GM23338 (cell line): ENCODE measurements at places on chromosomes 6 and 20.

GRCh38 chr6:157014871-157015270, 237.7 kb downstream of the ARID1B start:
- DNase-seq: no peak
- no peaks in the 10 kb centered on the region for H3K36me3 ChIP-seq
- H3K4me1 ChIP-seq: peaks cover 38% of the 10 kb centered on the region
- H3K4me3 ChIP-seq: no peak overlapping the region

DNA sequence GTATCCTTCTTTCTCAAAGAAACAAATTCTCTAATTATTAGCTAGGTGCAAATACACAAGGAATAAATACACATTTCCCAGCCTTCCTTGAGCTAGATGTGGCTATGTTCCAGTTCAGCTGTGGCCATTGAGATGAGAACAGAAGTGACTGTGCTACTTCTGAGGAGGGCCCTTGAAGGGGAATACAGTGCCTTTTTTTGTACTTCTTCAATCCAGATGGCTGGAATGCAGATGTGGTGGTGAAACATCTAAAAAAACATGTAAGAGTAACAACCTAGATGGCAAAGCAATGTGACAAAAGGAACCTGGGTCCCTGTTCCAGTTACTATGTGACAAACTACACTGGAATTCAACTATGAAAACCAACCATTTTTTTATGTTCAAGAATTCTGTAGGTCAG, 115.4 kb upstream of the DST start:
- H3K4me1 ChIP-seq: peaks cover 76% of the 10 kb centered on the region
- DNase-seq: no peak
- H3K36me3 ChIP-seq: no peaks in the 10 kb centered on the region
- H3K27me3 ChIP-seq: no peaks in the 10 kb centered on the region

- H3K4me3 ChIP-seq: peak within 1 kb of the TSS; percentile 74
- peak; percentile 91 for DNase-seq
- no peaks in the 10 kb centered on the region for H3K27me3 ChIP-seq
- H3K4me1 ChIP-seq: peaks cover 17% of the 10 kb centered on the region; the same call in 1 of the 2 replicates
Measured at GRCh38 chr20:33731693-33732165, at the start of gene ZNF341. TSS of gene ZNF341 (plus strand) at chr20:33731996. CDS start at chr20:33732022, 26 bp downstream.

DNA sequence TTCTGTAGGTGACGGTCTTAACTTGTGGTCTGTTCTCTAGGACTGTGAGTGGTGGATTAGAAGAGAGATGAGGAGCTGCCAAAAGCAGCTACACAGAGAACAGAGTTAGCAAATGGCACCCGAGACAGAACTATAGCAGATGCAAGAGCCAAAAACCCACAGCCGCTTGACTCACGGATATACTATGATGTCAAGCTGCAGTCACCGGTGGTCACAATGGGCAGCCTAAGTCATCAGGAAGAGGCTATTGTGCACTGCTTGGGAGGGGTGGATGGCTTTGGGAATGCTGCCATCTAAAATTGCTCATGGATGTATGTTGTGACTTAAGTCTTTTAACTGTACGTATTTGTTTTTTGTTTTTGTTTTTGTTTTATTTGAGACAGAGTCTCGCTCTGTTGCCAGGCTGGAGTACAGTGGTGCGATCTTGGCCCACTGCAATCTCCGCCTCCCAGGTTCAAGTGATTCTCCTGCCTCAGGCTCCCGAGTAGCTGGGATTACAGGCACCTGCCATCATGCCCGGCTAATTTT, at the start of gene GTSF1L:
Gene GTSF1L, minus strand, starts transcription at position 192 of the 528 bp plus-strand sequence. CDS start 308 bp downstream, outside the sequence.
- no peak within 1 kb of the TSS for H3K4me3 ChIP-seq
- no peak within 1 kb of the TSS for H3K27ac ChIP-seq
- no peaks in the 10 kb centered on the region for H3K27me3 ChIP-seq

- peaks cover 41% of the 10 kb centered on the region for H3K4me1 ChIP-seq
- H3K4me3 ChIP-seq: no peak overlapping the region
- H3K36me3 ChIP-seq: no peaks in the 10 kb centered on the region
- no peak for DNase-seq
- H3K27ac ChIP-seq: no peak overlapping the region
Measured at GRCh38 chr6:1612974-1613306, 3.2 kb downstream of the FOXC1 start.

DNA sequence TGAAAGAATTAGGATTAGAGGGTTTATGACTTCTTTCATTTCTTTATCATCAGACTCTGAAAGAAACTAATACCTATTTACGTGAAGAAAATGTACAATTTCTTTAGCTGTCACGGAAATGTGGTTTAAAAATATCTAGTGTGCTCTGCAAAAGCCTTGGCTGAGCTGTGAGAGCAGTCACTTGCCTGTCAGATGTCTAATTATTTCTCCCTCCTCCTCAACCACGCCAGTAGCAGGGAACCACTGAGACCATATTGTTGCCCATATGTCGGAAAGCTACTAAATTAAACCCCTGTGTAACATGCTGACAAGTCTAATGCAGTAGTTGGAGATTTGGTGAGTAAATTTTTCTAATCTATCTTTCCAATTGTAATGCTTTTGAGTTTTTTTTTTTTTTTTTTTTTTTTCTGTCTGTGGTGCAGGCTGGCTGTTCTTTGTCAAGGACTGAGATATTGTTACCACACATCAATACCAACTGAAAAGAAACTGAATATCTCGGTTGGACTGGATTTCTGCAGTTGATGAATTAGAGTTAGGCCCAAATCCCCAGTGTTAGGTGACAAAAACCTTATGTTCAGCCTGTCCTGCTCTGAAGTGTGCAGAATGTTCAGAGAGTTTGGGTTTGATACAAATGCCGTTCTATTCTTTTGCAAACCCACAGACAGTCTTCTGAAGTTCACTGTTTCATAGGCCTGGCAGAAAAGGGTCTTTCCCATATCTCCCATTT, 302.9 kb upstream of the SYNCRIP start:
- DNase-seq: no peak
- no peaks in the 10 kb centered on the region for H3K27me3 ChIP-seq
- H3K4me3 ChIP-seq: no peak overlapping the region
- H3K4me1 ChIP-seq: no peaks in the 10 kb centered on the region
- H3K27ac ChIP-seq: no peak overlapping the region
- H3K36me3 ChIP-seq: no peaks in the 10 kb centered on the region

DNA sequence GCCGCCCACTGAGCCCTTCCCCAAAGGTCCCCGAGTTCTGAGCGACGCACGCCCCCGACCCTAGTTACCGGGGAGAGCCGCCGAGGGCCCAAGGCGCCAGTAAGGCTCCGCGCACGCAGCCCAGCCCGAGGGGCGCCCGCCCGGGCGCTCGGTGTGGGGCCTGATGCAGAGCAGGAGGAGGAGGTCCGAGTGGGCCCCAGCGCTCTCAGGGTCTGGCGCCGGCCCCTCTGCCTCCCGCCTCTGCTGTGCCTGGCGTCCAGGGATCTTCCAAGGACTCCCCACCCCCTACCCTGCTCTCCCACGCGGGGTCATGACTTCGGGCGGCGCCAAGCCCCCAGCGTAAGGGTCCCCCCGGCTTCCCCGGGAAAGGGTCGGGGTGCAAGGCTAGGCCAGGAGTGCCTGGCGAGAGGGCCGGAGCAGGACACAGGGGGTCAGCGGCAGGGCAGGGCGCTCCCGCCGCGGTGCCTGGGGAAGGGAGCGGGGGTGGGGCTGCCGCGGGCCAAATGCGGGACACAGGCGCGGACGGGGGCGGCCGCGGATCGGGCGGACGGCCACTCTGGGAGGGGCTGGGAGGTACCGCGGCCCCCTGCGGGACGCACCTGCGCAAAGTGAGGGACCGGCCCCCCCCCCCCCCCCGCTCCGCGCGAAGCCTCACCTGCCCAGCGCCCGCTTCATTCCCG, 637 bp downstream of the ABHD12 start:
- peak; percentile 61 for DNase-seq
- H3K4me3 ChIP-seq: peak overlapping the region; percentile 52
- H3K4me1 ChIP-seq: peaks cover 11% of the 10 kb centered on the region
- H3K36me3 ChIP-seq: no peaks in the 10 kb centered on the region
- no peak overlapping the region for H3K27ac ChIP-seq

GRCh38 chr6:5676701-5677100, 330.0 kb downstream of the NRN1 start:
- H3K27me3 ChIP-seq: no peaks in the 10 kb centered on the region
- H3K27ac ChIP-seq: no peak overlapping the region
- no peak overlapping the region for H3K4me3 ChIP-seq
- H3K4me1 ChIP-seq: peaks cover 21% of the 10 kb centered on the region

GRCh38 chr6:165769884-165770283, 106.8 kb upstream of the PDE10A start:
- H3K36me3 ChIP-seq: no peaks in the 10 kb centered on the region
- H3K4me3 ChIP-seq: no peak overlapping the region
- H3K27ac ChIP-seq: no peak overlapping the region

DNA sequence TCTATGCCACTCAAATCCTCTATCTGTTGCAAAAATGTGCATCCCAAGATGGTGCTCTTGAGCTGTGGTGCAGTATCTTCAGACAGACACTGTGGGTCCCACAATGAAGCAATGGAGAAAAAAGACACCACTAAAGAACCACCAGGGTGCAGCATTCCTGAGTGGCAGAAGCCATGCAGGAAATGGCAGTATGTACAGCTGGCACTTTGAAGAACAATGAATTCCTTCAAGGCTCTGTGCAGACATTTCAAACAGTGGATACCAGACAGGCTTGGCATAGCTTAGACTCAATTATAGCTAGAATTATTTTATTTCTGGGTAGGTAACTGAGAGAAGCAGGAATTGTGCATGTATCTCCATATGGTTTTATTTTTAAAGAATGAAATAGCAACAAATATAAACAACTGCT, 24.0 kb upstream of the HDAC2 start:
- H3K27me3 ChIP-seq: no peaks in the 10 kb centered on the region
- no peak overlapping the region for H3K27ac ChIP-seq
- DNase-seq: peak; percentile 81
- H3K36me3 ChIP-seq: no peaks in the 10 kb centered on the region

GRCh38 chr20:35831029-35831428, 59.2 kb downstream of the PHF20 start:
- H3K27me3 ChIP-seq: no peaks in the 10 kb centered on the region
- H3K27ac ChIP-seq: no peak overlapping the region
- DNase-seq: no peak
- peaks cover 10% of the 10 kb centered on the region; the same call in 1 of the 2 replicates for H3K36me3 ChIP-seq
- no peak overlapping the region for H3K4me3 ChIP-seq

DNA sequence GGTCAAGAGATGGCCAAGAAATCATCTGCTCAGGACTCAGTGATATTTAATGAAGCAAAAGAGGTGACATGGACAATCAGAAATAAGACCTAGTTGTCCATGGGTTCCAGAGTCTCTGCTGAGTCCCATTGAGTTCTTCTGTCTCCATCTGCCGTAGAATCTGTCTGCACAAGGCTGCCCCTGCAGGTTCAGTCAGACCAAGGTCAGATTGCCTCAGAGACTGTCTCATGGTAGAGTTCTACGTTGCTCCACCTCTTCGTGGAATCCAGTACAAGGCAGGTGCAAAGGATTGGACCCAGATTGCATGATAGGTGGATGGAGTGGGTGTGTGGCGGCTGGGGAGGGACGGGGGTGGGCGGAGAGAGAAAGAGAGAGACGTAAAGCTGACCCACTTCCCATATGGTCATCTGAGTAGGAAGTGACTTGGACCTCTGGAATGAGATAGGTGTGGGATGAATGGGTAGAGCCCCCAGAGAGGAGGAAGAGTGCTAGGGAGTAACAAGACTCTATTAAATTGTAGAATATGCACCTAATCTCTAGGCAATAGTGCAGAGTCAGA, 75.3 kb downstream of the SOBP start:
- no peaks in the 10 kb centered on the region for H3K36me3 ChIP-seq
- peaks cover 15% of the 10 kb centered on the region for H3K4me1 ChIP-seq
- H3K27me3 ChIP-seq: no peaks in the 10 kb centered on the region

DNA sequence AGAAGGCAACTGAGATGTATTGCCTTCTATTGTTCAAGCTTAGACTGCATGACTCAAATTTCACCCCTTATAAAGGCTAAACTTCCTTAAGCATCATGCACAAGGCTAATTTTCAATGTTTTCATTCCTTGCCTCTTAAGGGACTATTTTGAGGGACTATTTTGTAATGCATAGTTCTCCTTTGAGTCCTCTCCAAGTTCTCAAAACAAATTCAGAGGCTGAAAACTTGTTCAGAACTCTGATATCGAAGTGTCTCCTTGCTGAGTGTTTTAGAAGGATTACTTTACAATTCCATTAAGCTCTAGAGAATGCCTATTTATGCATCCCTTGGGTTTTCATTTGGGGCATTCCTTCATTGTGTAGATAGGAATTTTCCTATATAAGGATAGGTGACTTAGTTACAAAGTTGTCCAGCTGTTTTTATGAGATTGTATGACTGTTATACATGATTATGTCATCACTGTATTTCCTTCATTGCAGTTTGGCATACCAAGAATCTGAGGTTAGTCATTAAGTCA, 41.7 kb downstream of the COL19A1 start:
- H3K36me3 ChIP-seq: no peaks in the 10 kb centered on the region
- H3K27ac ChIP-seq: no peak overlapping the region
- H3K4me1 ChIP-seq: no peaks in the 10 kb centered on the region; the same call in 1 of the 2 replicates

DNA sequence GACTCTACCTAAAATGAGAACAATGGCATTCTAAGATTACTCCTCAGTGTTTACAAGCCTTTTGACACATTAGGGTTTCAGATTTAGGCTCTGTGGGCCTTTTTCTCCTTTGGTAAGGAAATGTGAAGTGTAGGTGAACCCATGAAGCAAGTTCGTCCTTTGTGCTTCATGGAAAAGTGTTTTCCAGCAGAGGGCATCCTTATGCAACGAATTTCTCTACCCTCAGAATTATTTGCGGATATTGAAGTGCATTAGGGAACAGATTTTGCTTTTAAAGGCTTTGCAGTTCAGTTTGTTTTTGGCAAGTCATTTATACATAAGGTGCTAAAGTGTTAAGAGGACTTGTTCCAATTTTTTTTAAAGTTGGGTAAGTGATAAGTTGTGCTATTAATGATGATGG, 55.7 kb upstream of the FERMT1 start:
- DNase-seq: peak; percentile 65
- no peaks in the 10 kb centered on the region for H3K36me3 ChIP-seq
- H3K27ac ChIP-seq: no peak overlapping the region
- no peaks in the 10 kb centered on the region for H3K4me1 ChIP-seq

DNA sequence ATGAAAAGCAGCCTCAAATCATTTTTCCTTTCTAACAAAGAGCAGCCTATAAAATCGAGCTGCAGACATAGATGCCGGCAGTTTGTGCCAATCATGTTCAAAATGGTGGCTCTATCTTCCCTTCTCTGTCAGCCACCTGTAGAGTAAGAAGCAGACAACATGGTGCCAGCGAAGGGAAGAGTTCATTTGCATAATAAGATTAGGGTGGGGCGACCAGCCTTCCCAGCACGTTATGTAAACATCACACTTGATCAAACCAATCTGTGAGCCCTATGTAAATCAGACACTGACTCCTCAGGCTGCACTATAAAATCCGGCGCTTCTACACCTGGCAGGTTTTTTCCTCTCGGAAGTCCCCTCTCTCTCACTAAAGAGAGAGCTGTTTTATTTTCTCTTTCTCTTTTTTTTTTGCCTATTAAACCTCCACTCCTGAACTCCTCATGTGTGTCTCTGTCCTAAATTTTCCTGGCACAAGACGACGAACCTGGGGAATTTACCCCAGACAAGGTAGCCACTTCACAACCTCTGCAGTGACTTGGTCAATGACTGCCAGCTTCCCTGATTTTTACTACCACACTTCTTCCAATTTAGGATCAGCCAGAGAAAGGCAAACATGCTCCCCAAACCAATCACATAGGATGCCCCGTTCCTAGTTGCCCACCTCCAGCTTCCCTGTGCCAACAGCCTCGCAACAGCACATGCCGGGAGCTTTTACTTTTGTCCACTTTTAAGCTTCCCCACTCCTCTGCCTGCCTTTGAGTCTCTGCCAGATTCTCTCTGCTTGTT, 12.9 kb downstream of the TPMT start:
- H3K4me1 ChIP-seq: no peaks in the 10 kb centered on the region
- H3K27ac ChIP-seq: no peak overlapping the region
- H3K4me3 ChIP-seq: no peak overlapping the region

GRCh38 chr6:158060455-158061360, 79.0 kb downstream of the SYNJ2 start:
- peak; percentile 64 for DNase-seq
- H3K27me3 ChIP-seq: no peaks in the 10 kb centered on the region
- H3K4me1 ChIP-seq: no peaks in the 10 kb centered on the region
- H3K4me3 ChIP-seq: no peak overlapping the region
